ENCODE measurements at places on chromosomes 2 and 18. TPM values are rescaled to one million over a fixed set of nuclear protein-coding genes. Genes with fewer than 3 reads are reported as not detected.

DNA sequence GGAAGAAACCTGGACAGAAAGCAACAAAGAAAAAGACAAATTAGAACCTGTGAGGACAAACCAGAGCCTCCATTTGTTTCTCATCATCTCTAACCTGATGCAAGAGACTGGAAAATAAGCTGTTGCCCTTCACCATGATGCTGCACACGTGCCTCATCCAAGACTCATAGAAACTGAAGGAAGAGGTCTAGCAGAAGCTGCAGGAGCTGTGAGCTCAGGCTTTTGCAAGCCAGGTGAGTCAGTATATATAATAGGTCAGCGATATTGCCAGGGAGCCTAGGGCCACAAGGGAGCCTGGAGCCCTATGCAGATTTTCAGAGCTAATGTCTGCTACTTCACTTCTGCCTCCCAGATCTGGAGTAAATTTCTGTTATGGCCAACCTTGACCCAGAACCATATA is 163.1 kb downstream of the LNPK start:
- no peak for DNase-seq

DNA sequence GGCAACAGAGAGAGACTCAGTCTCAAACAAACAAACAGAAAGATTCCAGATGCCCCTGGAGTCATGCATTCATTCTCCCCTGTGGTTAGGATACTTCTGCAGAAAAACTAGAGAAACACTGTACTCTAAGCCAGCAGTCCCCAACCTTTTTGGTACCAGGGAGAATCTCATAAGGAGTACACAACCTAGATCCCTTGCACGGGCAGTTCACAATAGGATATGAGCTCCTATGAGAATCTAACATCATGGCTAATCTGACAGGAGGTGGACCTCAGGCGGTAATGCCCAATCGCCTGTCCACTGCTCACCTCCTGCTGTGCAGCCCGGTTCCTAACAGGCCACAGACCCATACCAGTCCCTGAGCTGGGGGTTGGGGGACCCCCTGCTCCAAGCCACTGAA is 18.3 kb downstream of the PSME4 start:
- no peak for DNase-seq

GRCh38 chr2:128261245-128262128 is 57.2 kb downstream of the HS6ST1 start:
- peak; percentile 64 for DNase-seq

The SPC25 gene
- total RNA-seq: 0.60 TPM

GRCh38 chr2:44433895-44434294 is 72.1 kb downstream of the CAMKMT start:
- DNase-seq: no peak

GRCh38 chr2:231616296-231616695 is 23.6 kb downstream of the TEX44 start:
- no peak for DNase-seq

DNA sequence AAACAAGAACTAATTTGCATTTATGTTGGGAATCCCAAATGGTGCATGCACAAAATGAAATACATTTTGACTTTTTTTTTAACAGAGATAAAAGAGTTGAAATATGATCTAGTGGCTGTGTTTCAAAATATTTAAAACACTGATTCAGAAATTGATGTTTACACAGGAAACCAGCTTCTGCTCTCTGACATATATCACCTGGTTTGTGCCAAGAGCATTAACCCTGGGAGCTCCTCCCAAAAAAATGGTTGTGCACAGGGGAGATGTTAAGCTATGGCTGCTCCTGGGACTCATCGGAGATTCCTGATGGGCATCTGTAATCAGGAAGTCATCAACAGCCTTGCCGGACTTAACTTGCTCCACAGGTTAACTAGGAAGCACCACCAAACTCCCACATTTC is 65.2 kb upstream of the MAL start:
- DNase-seq: no peak

DNA sequence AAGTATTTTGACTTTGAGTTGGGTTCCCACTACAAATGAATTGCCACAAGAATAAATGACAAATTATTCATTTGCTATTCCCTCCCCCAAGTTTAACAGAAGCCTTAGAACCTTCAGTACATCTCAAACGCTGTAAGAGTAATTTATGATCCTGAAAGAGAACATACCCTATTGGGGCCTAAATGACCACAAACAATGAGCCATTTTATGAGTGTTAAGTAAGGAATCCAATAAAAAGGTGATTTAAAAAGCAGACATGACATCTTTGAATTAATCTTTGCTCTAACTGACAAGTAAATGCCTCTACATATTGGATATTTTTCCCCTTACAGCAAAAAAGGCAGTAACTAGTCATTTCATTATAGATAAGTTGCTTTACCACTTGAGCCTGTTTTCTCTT is 136.9 kb downstream of the NRXN1 start:
- DNase-seq: no peak

DNA sequence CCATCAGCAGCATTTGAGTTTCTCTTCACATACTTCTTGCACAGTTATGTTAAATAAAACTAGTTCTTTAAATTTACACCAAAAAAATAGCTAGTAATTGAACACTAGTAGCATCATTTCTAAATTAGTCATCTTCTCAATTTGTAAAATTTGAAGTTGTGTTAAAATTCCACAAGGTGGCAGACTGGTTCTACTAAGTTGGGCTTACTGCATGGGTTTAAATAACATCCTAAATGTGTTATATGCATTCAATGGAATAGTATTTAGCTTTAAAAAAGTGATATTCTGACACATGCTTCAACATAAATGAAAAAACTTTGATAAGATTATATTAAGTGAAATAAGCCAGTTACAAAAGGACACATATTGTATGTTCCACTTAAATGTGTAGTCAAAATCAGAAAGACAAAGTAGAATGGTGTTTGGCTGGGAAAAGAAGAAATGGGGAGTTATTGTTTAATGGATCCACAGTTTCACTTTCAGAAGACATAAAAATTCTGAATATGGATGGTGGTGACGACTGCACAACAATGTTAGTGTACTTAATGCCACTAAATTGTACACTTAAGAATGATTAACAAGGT is 28.7 kb upstream of the RPRD1A start:
- no peak for DNase-seq

- DNase-seq: no peak
Observed at GRCh38 chr2:159251296-159252173, 35.0 kb downstream of the WDSUB1 start.

The RNF125 gene
- 5.6 TPM for total RNA-seq

The IL36RN gene
- not detected for total RNA-seq

The POMC gene
- total RNA-seq: 9.1 TPM

GRCh38 chr2:63344575-63345284 is 243.5 kb downstream of the WDPCP start:
- no peak for DNase-seq

DNA sequence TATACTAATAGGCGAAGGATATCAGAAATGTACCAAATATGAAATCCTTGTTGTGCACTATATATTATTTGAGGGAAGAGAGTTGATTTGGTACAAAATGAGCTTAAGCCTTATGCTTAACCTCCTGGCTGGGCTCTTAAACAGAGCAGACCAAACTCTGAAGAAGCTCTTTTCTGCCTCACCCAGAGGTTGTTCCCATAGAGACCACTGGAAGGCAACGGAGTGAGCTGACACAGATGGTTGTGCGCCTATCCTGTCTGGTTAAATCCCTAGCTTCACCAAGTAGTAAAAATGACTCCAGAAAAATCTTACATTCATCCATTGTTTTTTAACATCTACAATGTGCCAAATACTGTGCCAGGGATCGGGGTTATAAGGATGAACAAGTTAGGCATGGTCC is 55.9 kb upstream of the NOL4 start:
- no peak for DNase-seq

- no peak for DNase-seq
Observed at GRCh38 chr18:3248062-3248657, 559 bp downstream of the MYL12A start.

The BUB1 gene
- 0.87 TPM for total RNA-seq

DNA sequence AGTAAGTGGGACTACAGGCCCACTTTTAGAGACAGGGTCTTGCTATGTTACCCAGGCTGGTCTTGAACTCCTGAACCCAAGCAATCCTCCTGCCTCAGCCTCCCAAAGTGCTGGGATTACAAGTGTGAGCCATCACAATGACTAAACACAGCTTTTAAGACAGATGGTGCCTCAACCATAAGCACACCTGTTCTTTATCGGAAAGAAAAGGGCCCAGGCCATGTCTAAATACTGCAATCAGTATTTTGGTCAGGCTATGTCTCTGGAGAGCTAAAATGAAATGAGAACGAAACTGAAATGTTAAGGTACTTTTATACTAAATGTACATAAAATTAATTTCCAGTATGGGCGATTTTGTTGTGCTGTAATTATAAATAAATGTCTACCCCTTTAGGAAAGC is 69.5 kb upstream of the SPTBN1 start:
- no peak for DNase-seq

GRCh38 chr2:180291552-180292421 is 284.7 kb upstream of the CWC22 start:
- DNase-seq: no peak

GRCh38 chr2:185531721-185532120 is 206.9 kb upstream of the FSIP2 start:
- DNase-seq: no peak

The SP140 gene
- total RNA-seq: 0.32 TPM

DNA sequence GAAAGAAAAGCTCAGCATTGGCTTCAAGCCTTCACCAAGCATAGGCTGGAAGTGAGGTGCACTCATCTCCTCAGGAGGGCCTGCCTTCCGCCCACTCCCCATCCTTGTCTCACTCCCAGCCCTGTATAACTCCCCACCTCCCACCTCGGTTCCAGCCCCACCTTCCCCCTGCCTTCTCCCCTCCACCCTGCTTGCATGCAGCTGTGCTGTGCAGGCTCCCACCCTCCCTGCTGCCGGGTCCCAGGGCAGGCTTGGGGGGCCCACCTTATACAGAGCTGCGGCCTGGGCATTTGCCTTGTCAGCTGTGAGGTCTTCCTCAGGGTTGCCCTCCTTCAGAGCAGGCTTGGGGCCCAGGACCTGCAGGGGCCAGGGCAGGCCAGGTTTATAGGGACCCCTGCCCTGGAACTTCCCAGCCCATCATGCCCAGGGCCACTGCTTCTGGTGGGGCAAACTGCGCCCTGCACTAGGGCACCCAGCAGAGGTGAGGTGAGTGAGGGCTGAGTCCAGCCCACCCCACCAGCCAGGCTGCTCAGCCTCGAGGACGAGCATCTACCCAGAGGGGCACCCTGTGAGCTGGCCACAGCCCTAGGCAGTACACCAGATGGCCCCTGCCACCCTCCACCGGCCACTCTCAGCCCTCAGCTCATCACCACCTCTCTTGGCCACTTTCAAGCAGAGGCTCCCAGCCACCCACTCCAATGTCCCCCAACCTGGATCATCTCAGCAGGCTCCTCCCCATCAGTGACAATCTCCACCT is 11.6 kb downstream of the CAPG start:
- no peak for DNase-seq

The C18orf54 gene
- total RNA-seq: 1.8 TPM

The VIL1 gene
- total RNA-seq: not detected

The MAL gene
- total RNA-seq: 8.7 TPM

DNA sequence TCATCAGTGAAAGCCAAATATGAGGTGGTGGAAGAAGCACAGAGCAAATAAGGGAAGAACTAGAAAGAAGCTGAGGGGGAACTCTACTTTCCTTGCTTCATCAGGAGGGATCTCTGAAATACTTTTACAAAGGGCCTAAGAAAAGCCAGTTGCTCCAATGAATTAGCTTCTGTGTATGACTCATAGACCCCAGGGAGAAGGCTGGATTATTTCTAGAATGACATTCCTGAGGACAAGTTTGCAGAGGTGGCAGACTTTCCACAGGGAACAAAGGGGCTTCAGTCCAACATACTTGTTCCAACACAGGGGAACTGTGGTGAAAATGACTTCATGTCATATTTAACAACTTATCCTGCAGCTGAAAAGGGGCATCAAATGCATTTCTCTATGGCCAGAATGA is 29.0 kb downstream of the DOK1 start:
- DNase-seq: no peak

DNA sequence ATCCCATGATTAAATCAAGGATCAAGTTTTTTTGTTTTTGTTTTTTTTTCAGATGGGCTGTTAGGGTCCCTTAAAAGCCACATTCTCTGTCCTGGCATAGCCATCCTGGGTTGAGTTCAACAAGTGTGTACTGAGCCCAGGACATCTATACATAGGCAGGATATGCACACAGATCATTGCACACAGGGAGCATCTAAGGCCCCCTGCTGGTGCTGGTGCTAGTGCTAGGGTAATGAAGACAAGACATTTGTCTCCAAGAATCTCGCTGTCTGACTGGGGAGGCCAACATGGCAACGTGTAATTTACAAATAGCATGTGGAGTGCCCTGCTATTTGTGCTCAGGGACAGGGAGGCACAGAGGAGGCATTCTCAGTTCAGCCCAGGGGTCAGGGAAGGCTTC is 124.5 kb downstream of the VAPA start:
- no peak for DNase-seq

GRCh38 chr2:236130349-236130998 is 37.7 kb downstream of the GBX2 start:
- DNase-seq: no peak

DNA sequence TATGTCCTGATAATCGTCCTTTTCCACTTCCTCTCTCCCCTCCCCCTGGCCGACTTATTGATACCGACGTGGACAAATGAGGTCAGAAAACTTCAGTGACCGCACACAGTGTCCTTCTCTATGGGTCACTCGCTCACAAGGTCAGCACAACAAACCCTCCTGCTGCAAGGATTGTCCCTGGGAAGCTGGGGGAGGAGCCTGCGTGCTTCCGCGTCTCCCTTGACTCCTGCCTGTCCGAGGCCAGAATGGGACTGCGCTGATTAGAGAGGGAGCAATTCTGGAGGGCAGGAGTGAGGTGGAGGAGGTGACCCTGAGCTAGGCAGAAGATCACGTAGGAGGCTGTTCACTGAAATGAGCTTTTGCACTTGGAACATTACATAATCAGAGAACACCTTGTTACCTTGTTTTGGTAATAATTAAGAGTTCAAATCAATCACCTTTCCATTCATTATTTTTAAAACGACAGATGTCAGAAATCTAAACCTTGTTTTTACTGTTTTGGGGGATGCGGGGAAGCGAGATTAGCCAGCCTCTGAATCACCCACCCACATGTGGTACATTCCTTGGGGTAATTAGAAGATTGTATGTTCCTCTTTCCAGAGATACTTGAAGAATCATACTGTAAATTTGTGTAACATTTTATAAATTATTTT is 70.6 kb downstream of the CTAGE1 start:
- DNase-seq: peak; percentile 89

DNA sequence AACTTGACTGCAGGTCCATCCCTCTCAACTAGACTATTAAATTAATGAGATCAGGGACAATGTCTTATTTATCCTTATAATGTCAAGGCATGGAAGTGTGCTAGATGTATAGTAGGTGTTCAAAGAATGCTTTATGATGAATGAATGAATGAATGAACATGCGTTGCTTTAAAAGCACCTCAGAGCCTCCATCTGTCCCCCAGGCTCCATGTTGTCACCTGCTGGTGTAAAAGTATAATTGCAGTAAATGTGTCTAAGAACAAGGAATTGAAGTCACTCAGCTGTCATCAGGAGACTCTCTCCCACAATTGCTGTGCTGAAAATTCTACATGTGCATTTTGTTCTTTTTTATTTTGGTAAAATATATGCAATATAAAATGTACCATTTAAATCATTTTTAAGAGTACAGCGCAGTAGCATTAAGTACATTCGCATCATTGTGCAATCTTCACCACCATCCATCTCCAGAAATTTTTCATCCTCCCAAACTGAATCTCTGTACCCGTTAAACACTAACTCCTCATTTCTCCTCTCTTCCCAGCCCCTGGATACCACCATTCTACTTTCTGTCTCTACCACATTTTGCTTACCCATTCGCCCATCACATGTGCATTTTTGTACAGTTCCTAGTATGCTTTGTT is 52.6 kb downstream of the GNAL start:
- DNase-seq: no peak

- no peak for DNase-seq
Observed at GRCh38 chr2:211729433-211729832, 809.2 kb downstream of the ERBB4 start.
